ENCODE measurements at places on chromosomes 3 and 15.

DNA sequence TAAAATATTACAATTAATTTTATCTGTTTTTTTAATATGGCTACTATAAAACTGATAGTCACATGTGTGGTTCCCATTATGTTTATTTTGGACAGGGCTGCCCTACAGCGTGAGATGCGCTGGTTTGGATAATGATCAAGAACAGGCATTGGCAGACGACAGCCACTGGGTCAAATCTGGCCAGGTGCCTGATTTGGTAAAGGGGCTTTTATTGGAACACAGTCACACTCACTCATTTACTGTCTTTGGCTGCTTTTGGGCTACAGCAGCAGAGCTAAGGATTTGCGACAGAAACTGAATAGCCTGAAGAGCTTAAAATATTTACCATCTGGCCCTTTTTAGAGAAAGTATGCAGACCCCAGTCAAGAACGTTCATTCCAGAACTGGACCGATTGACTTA lies 724.2 kb upstream of the CFAP20DC start:
- no peaks in the 10 kb centered on the region for H3K36me3 ChIP-seq
- no peak for DNase-seq
- peaks cover 7% of the 10 kb centered on the region for H3K27me3 ChIP-seq
- H3K4me1 ChIP-seq = peaks cover 14% of the 10 kb centered on the region
- no peak overlapping the region for H3K4me3 ChIP-seq

- H3K27me3 ChIP-seq = peaks cover 7% of the 10 kb centered on the region
- H3K4me1 ChIP-seq = peaks cover 9% of the 10 kb centered on the region
- DNase-seq = no peak
- no peak overlapping the region for H3K4me3 ChIP-seq
- no peaks in the 10 kb centered on the region for H3K36me3 ChIP-seq
- H3K27ac ChIP-seq = peak overlapping the region; percentile 56
Measured at GRCh38 chr15:91116113-91117067, 16.3 kb downstream of the SV2B start.

DNA sequence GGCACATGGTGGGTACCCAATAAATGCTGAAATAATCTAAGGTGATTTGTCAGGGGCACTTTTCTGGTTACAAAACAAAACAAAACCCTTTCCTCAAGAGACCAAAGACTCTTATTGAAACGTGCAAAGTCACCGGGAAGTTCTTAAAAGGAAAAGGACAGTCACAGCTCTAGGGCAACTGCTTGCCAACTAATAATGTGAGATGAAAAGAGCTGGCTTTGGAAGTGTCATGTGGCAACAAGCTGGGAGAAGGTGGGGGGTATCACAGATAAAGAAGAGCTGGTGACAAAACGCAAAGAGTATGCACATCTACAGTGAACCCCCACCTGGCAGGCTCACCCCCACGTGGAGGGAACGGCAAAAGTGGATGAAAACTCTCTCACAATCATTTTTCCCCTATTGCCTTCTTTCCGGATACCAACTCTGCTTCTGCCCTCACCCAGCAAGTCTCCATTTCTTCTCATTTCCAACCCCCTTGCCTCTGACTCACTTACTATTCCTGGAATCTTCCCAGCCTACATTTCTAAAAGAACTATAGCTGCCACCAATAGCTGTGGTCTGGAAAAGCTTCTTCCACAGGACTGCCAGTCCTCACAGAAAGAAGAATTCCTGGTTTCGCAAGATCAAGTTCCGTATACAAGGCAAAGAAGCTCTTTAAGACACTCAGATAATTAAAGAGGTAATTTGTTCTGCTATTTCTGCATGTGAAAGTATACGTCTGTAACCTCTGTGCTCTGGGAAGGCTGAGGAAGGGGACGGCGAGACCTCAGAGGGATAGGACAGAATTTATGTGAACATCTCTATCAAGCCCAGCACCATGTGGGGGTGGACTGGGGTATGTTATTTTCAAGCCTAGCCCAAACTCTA lies 21.8 kb upstream of the ANPEP start:
- peak overlapping the region; percentile 50 for H3K27ac ChIP-seq
- H3K36me3 ChIP-seq = peaks cover 23% of the 10 kb centered on the region
- H3K4me3 ChIP-seq = no peak overlapping the region
- no peak for DNase-seq
- no peaks in the 10 kb centered on the region for H3K27me3 ChIP-seq

DNA sequence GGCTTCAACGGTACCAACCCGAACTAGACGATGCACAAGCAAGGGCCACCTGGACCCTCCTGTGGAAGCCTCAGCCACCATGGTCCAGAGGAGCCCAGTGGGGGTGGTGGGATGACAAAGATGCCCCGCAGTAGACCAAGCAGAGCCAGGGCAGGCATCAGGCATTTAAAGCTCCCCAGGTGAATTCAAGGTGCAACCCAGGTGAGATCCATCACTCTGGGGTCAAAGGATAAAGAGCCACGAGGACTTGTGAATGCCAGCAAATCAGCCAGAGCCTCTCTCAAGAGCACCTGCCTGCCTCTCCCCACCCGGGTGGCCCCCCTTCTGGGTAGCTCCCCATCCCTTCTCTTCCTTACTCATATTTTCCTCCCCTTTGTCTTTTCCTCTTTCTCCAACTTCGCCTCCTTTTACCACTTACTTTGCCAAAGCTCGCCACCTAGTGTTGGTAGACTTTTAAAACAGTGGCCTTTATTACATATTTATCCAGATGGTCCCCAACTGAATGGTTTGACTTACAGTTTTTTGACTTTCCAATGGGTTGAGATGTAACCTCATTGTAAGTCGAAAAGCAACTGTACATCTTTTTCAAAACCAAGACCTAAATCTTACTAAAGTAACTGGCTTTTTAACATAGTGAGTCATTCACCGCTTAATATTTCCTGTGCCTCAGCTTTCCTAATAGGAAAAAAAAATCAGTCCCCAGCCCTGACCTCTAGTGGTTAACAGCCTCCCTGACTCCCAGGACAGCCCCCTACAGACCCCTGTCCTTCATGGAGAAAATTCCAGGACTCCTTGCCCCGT lies 18.8 kb downstream of the PLA2G4F start:
- DNase-seq = peak; percentile 54
- H3K27me3 ChIP-seq = peaks cover 17% of the 10 kb centered on the region
- H3K4me1 ChIP-seq = peaks cover 4% of the 10 kb centered on the region
- no peak overlapping the region for H3K27ac ChIP-seq
- H3K4me3 ChIP-seq = no peak overlapping the region

Measured in type B pancreatic cell (in vitro differentiated cells).